CD4-positive, alpha-beta T cell (primary cell): ENCODE measurements at places on chromosomes 5 and 9.

DNA sequence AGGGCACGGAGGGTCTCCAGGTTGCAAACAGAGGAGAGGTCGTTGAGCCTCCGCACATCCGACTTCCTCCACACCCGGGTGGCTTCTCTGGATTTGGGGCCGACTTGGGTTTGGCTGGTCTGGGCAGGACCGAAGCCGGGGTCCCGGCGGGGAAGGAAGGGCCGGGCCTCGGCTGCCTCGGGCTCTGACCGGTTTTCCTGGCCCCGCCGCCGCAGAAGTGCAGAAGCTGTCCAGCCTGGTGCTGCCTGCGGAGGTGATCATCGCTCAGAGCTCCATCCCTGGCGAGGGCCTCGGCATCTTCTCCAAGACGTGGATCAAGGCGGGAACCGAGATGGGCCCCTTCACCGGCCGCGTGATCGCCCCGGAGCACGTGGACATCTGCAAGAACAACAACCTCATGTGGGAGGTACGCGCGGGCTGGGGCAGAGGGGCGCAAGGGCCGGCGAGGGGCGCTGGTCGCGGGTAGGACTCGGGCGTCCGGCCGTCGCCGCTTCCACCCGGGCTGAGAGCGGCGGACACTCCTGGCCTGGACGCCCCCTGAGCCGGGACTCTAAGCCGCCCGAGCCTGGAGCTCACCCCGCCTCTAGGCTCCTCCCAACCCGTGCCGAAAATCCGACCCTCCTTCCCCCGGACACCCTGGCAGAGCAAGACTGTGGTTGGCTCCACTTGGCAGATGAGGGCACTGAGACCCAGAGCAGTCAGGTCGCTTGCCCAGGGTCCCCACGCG lies 2.2 kb downstream of the PRDM12 start:
- no peak for DNase-seq

GRCh38 chr5:171721464-171721863 lies 64.2 kb upstream of the SMIM23 start:
- DNase-seq: no peak

DNA sequence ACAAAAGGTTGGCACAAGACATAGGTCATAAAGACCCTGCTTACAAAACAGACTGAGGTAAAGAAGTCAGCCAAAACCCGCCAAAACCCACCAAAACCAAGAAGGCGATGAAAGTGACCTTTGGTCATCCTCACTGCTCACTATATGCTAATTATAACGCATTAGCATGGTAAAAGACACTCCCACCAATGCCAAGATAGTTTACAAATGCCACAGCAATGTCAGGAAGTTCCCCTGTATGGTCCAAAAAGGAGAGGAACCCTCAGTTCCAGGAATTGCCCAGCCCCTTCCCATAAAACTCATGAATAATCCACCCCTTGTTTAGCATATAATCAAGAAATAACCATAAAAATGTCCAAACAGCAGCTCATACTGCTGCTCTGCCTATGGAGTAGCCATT lies 27.7 kb downstream of the MLLT3 start:
- no peak for DNase-seq

DNA sequence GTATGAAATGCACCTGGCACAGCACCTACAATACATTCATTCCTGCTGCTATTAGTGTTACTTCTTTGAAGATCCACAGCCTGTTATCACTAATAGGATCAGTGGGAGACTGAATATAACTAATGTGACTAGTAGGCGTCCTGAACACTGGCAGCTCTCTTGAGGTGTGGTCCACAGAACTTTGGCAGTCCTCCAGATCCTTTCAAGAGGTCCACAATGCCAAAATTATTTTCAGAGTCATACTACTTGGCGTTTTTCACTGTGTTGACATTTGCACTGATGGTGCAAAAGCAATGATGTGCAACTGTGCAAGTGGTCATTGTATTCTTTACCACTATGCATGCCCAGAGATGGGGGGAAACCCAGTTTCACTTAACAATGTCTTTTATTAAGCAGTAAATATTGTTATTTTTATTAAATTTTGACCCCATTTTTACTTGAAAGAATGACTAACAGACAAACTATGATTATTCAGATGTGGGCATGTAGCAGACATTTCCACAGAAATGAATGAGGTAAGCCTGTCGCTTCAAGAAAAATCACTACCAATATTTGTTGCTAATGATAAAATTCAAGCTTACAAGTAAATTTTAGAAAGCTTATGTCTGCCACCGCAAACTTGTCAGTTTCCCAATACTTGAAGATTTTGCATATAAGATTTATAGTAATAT lies 48.9 kb downstream of the ADRB2 start:
- no peak for DNase-seq

DNA sequence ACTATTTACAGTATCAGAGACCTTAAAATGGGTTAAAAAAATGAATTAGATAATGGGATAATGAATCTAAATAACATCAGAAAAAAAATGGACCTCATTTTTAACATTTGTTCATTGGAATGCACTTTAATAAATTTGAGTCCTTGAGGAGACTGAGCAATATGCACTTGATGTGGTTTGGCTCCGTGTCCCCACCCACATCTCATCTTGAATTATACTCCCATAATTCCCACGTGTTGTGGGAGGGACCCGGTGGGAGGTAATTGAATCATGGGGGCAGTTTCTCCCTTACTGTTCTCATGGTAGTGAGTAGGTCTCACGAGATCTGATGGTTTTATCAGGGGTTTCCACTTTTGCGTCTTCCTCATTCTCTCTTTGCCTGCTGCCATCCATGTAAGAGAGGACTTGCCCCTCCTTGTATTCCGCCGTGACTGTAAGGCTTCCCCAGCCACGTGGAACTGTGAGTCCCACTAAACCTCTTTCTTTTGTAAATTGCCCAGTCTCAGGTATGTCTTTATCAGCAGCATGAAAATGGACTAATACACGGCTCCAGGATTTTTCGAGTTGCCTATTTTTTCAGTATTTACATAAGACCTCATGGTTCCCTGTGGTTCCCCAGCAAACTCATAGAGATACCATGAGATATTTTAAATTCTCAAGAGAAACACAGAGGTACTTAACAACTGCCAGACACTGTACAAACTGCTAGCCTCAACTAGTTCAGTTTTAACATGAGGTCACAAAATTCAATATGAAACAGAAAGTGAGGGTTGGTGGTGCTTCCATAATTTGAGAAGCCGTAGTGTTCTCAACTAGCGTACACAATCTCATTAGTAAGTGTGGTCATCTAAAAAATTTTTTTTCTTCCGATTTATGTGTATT lies 128.3 kb downstream of the TLE1 start:
- DNase-seq: no peak

GRCh38 chr5:78808380-78808779 lies 159.8 kb upstream of the LHFPL2 start:
- no peak for DNase-seq

GRCh38 chr9:93422977-93423616 lies 28.4 kb upstream of the FAM120A start:
- DNase-seq: no peak

GRCh38 chr5:129960831-129961230 lies 56.6 kb downstream of the CHSY3 start:
- DNase-seq: no peak

DNA sequence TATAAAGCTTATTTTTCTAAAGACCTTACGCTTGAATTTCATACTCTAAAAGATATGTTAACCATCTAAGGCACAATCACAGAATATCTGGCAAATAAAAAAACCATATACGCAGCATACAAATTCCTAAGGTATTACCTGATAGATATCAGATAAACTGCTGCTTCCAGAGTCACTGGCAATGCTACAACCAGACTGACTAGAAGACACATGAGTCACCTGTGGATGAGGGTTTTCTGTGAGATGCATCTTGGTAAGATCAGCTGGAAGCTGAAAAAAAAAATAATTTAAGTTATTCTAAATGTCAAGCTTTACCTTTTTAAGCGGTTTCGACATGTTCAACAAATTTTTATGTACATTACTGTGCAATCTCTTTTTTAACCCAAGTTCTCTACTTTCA lies 113.8 kb downstream of the RAPGEF6 start:
- no peak for DNase-seq

DNA sequence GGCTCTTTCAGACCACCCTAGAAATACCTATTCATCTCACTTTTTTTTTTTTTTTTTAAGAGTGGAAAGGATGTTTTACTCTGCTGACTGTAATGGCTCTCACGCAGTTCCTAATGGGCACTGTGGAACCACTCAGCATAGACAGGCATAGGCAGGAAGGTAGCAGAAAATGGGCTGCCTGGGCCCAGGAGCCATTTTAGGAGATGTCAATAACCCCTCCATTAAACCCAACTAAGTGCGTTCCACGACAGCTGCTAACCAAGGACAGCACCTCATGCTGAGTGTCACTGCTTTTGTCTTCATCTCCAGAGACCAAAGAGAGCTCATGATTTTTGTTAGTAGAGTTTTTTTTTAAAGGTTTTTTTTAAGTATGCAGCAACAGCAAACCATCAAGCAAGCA lies 15.3 kb downstream of the MAP1B start:
- no peak for DNase-seq

- DNase-seq: no peak
Observed at GRCh38 chr5:114957384-114957783, 212.3 kb downstream of the TRIM36 start.

DNA sequence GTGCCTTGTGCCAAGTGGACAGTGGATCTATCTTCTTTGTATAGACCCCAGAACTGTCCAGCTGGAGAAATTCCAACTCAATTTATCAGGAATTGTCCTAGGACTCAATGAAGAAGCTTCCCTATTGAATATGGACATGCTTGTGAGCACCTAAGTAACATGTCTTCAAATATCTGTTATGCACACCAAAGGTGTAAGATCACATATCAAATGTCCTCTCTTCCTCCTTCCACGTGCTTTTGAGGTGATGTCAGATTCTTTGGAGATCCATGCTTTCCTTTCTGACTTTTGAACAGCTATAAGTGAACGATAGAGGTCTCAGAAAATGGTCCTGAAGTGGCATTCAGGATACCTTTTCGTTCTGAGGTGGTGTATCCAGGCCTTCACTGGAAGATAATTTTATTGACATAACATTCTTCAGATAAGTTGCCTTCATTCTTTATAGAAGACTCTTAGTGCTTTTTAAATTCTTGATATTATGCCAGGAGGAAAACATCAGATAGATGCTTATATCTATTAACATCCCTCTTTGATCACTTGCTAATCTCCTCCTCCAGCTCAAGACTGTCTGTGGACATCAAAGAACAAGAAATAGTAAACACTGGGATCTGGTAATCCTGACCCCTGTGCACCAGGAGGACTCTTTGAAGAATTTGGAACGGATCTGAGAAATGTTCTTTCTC lies 246.4 kb downstream of the SMARCA2 start:
- no peak for DNase-seq

GRCh38 chr5:53425687-53426511 lies 54.5 kb upstream of the FST start:
- DNase-seq: no peak

GRCh38 chr5:54738973-54739367 lies 221.4 kb downstream of the SNX18 start:
- DNase-seq: no peak
